ENCODE measurements at places on chromosomes 12 and 14. TPM values are rescaled to one million over a fixed set of nuclear protein-coding genes. Genes with fewer than 3 reads are reported as not detected.

Gene KLRB1
- not detected for total RNA-seq

Gene SMIM41
- total RNA-seq = not detected

- no peak for DNase-seq
Measured at GRCh38 chr14:24289649-24290280, 9.8 kb downstream of the DHRS1 start.

- peak; percentile 36 for DNase-seq
Measured at GRCh38 chr14:96097752-96098151, 58.6 kb downstream of the C14orf132 start.

DNA sequence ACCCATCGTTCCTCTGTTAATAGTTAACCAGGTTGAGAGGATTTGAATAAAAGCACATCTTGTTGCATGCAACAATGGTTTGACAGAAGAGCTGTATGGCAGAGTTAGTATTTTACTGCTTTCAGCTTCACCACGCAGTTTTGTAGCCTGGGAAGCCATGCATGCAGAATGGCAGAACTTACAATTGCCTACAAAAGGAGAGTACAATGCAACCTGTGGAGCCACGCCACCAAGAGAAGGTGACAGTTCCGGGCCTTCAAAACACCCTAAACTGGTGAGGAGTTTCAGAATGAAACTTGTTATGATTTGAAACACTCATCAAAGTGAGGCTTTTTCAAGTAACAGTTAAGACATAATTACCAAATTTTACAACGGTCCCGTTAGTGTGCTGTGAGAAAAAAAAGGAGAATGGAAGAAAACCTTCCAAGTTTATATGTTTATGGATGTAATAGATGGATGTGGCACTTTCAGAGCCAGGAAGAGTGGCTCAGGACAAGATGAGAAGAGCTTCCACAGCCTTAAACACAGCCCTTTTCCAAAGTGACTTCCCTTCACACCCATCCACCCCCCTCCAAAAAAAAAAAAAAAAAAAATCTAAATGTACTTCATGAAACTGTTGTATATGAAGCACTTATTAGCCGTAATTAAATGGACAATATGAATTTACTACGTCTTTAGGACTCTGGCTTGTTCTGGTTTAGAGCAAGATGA is 158.7 kb downstream of the EGLN3 start:
- DNase-seq = no peak

DNA sequence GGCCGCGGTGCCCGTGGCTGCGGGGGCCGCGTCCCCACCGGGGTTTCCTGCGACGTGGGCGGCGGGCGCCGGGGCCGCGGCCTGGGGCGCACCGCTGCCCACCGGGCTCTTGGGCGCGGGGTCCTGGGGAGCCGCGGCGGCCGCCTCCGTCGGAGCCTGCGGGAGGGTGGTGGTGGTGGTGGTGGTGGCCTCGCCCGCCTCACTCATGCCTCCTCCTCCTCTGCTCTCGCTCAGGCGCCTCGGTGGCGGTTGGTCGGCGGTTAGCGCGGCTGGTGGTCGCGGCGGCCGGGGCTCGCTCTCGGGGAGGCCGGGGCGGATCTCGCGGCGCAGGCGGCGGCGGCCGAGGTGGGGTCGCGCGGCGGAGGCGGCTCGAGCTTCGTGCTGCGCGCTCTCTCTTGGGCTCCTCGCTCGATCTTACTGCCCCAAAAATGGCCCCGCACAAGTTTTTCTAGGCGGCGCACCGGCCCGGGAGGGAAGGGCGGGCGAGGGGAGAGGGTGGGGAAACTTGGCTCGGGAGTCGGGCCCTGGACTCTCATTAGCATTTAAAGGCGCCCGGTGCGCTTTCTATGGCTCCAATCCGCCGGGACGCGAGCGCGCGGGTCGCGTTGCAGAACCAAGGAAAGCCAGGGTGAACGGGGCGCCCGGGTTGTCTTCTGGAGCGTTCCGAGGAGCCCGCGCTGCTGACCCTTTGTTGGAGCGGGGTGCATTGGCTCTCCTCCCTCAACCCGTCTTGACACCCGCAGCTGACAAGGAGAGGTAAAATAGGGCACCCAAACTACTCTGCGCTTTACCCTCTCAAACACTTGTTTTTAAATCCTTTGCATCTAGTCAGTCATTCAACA is at the start of gene YBX3:
Gene YBX3 (minus strand): TSS at position 419 of the 842 bp plus-strand sequence. CDS start 212 bp downstream, at position 207.
- peak; percentile 95 for DNase-seq

GRCh38 chr12:39103552-39104165 is 198.3 kb upstream of the CPNE8 start:
- peak; percentile 63 for DNase-seq

DNA sequence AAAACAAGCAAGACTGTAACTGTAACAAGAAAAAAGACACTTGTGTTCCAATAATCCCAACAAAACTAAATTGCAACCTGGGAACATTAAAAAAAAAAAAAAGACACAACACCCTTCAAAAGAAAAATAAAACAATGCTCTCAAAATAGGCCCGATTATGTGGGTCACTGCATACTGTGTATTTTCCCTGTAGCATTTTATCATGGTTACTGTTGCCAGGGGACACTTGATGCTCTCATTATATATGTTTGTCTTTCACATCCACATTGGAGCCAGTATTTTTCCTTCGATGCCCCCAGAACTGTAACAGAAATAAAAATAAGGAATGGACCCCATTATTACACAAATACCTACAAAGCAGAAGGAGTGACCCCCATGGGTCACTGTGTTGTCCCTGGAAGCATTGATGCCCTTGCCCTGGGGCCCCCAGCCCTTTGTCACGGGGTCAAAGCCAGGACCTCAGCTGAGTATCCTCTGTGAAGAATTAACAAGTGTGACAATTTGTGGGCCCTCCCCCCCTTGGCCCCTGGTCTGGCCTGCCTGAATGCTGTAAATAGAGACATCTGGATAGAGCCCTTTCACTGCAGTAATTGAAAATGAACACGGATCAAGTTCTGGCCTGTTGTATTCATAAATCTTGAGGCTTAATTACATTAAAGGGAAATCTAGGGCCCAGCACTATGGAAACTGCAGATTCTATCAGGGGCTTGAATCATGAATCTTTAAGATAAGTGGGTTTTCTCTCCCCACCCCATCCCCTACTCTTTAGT is 72.8 kb downstream of the C12orf42 start:
- DNase-seq = peak; percentile 60
